ENCODE measurements at places on chromosomes 7 and 10. TPM values are rescaled to one million over a fixed set of nuclear protein-coding genes. Genes with fewer than 3 reads are reported as not detected.
A peak's percentile ranks its signal among the peaks of the same experiment; 100 is the strongest.

GRCh38 chr10:89992575-89992974 is 291.2 kb downstream of the KIF20B start:
- DNase-seq, result no peak

DNA sequence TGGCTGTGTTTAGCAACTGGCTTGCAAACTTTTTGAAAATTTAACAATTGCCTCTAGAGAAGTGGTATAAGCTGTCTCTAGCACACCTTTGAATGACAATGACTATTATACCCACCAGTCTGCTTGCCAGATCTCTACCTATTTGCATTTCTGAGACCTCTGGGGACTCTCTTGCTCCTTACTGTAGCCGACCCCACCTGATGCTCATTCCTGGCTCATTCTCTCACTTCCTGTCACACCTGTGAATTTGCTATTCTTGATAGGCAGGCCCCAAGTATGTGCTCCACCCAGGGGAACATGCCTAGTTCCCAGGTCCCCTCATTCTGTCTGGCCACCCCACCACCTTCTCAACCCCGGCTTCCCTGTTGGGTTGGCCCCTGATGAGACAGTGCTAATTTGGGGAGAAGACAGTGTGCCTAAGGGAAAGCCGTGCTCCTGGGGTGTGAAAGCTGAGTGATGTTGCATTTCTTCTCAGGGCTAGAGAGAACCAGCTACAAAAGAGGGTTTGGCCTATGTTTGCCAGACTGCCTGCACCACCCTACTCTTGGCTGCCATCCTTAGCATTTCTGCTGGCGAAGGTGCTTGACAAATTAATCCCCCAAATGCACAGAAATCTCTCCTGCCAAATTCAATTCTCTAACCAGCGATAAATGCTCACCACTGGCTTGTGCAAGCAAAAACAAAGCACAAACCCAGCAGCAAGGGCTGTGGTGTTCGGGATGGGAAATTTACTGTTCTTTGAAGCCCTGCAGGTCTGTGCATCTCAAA is 138.2 kb downstream of the RPS24 start:
- DNase-seq, result no peak

DNA sequence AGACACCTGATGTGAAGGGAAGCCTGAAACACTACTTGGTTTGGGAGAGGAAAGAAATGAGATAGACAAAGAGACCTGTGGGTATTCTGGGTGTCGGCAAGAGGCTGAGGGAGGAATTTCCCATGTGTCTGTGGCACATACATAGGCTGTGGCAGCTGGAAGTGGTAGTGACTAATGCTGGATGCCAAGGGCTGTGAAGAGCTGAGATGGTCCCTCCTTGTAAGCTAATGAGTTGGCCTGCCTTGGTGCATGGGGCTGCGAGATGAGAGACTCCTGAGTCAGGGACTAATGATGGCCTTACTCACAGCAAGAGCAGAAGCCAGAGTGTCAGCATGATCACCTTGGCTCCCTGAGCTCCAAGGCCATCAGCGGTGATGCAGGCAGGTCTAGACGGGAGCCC is 119.0 kb upstream of the EEPD1 start:
- no peak for DNase-seq

- peak; percentile 64 for DNase-seq
These were observed 54.6 kb downstream of the EEPD1 start for GRCh38 chr7:36207451-36208291.

- peak; percentile 41 for DNase-seq
These were observed 51.5 kb downstream of the CCNY start for GRCh38 chr10:35387768-35388167.

GRCh38 chr7:38781991-38782390 is 127.0 kb downstream of the VPS41 start:
- DNase-seq, result no peak

DNA sequence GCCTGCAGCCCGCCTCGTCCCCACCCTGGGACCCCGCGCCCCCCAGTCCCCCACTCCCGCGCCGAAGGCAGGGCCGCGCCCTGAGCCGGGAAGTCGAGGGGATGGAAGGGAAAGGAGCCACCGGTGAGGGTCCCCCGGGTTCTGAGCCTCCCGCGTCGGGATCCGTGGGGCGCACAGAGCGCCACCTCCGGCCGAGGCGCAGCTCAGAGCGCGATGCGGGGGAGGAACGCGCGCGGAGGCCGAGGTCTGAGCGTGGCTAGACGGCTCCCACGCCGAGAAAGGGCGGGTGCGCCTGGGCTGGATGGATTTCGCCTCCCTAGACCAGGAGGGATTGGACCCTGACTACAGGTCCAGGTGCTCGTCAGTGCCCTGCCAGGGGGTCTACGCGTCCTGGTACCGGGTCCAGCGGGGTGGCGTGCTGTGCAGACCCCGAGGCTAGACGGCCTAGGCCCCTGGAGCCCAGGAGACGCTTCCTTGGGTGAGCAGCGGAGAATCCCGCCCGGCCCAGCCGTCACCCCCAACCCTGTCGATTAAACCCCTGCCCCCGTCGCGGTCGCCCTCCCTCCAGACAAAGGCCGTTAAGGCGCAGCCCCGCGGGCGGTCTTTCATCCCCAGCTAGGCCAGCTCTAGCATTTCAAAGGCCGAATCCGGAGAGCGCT is 986 bp upstream of the PDGFA start:
- no peak for DNase-seq

GRCh38 chr7:134029-134428 is 58.3 kb upstream of the FAM20C start:
- peak; percentile 30 for DNase-seq

DNA sequence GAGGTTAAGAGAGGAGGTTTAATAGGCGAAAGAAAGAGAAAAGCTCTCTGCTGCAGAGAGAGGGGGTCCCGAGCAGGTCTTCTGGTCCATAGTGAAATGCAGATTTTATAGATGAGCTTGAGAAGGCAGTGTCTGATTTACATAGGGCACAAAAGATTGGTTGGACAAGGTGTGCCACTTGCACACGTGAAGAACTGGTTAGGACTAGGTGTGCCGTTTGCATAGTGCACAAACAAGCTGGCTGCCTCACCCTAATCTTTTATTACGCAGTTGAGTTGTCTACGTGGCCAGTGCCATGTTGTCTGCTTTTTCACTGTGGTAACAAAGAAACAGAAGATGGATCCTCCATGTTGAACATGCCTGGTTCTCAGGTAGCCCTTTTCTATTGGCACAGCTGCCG is 82.6 kb downstream of the AMPH start:
- no peak for DNase-seq

Gene CALCR
- not detected for total RNA-seq

Gene OR2A5
- total RNA-seq, result not detected

Gene TFR2
- 0.20 TPM for total RNA-seq

Gene ST8SIA6
- 5.6 TPM for total RNA-seq

Gene TUBAL3
- total RNA-seq, result not detected

All from upper lobe of left lung (tissue), 6 donors.